ENCODE measurements at places on chromosomes 7 and 10.

- DNase-seq: no peak
Observed at GRCh38 chr7:80537091-80537490, 25.2 kb upstream of the GNAT3 start.

GRCh38 chr7:146948703-146949102, 832.1 kb downstream of the CNTNAP2 start:
- DNase-seq: no peak

DNA sequence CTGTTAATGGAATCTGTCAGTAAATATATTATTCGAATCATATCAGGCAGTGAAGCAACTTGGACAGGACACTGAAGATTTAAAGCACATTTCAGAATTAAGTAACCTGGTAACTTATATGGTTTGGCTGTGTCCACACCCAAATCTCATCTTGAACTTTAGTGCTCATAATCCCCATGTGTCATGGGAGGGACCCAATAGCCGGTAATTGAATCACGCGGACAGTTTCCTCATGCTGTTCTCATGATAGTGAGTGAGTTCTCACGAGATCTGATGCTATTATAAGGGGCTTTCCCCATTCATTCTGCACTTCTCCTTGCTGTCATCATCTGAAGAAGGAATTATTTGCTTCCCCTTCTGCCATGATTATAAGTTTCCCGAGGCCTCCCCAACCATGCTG, 83.2 kb upstream of the COL1A2 start:
- DNase-seq: no peak

- no peak for DNase-seq
Observed at GRCh38 chr10:86556532-86556931, 34.9 kb upstream of the WAPL start.

DNA sequence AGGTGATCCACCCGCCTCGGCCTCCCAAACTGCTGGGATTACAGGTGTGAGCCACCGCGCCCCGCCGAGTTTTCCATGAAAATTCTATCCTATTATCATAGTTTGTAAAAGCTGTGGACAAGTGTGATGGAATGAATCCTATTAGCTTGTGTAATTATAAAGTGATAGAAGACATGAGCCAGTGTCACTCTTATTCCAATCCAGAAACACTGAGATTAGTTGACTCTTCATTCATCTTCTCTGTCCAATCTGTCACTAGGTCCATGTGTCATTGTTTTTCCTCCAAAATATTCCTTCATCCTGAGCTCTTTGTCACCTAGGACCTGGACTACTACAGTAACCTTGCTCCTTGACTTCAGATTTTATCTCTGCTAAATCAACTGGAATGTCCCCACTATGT, 13.5 kb downstream of the FBH1 start:
- DNase-seq: no peak

DNA sequence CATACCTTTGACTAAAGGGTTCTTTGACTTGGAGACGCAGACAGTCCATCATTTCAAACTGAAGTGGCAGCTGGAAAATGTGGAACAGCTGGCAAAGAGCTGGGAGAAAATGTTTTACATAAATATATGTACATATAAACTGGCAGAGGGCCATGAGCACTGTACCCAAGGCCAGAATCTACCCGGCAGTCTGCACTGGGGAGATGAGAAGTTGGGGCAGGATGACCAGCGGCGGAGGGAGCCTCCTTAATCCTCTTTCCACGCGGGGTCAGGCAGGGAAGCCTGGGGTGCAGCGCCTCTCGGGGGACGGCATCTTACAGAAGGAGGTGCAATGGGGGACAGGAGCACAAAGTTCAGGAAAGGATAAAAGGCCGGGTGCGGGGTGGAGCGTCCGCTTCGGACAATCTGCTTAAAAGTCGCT, 1.3 kb downstream of the GLI3 start:
- DNase-seq: no peak

- DNase-seq: peak; percentile 28
Observed at GRCh38 chr7:155885167-155886155, 73.2 kb upstream of the SHH start.

- no peak for DNase-seq
Observed at GRCh38 chr10:132511121-132512051, 26.2 kb upstream of the INPP5A start.

DNA sequence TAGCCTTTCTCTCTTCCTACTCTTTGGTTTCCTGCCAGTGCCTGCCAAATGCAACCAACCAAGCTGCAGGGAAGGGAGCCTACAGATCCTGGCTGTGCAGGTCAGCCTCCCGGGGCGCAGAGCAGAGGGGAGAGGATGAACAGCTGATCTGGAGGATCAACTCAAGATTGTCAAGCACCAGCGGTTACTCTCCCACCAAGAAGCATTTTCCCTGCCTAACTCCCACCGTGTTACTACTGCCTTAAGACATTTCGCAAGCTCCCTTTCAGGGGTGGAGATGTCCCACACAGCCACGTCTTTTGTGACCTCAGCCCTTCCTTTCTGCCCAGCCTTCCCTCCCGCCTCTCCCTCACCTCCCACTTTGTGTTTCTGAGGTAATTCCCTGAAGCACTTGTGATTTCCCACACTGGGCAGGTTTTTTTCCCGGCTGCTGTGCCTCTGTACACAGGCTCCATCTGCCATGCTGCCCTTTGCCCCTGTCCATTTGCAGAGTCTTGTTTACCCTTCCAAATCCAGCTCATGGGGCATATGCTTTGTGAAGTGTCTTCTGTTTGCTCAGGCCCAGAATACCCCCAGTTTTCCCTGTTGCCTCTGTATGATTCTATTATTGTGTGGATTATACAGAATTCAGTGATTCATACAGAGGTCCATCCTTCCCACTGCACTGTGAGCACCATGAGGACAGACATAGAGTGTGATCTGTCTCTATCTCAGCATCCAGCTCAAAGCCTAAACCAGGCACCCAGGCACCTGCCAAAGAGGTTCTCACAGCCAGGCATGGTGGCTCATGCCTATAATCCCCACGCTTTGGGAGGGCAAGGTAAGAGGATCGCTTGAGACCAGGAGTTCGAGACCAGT, 40.9 kb upstream of the PAPSS2 start:
- no peak for DNase-seq

DNA sequence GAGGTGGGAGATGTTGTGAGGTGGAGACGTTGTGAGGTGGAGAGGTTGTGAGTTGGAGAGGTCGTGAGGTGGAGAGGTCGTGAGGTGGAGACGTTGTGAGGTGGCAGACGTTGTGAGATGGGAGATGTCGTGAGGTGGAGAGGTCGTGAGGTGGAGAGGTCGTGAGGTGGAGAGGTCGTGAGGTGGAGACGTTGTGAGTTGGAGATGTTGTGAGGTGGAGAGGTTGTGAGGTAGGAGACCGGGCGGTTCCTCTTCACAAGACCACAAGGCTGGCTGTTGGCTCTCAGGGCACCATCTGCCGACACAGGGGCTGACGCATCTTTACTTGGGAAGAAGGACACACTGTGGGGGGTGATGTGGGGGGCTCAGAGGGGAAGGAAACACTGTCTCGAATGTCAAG, 34.7 kb upstream of the SHH start:
- no peak for DNase-seq

GRCh38 chr7:75945297-75946168, 30.6 kb downstream of the POR start:
- no peak for DNase-seq

All from fibroblast of skin of right quadriceps (primary cell).